Large intestine (tissue), 12 donors: ENCODE measurements at places on chromosomes 5 and 9. TPM values are rescaled to one million over a fixed set of nuclear protein-coding genes. Genes with fewer than 3 reads are reported as not detected.

- DNase-seq, result no peak
These were observed 76.4 kb upstream of the ARAP3 start for GRCh38 chr5:141758310-141758998.

GRCh38 chr5:172505403-172505759 lies 51.1 kb upstream of the SH3PXD2B start:
- no peak for DNase-seq

- DNase-seq, result no peak
These were observed 368 bp upstream of the FRMPD1 start for GRCh38 chr9:37650299-37650872.

DNA sequence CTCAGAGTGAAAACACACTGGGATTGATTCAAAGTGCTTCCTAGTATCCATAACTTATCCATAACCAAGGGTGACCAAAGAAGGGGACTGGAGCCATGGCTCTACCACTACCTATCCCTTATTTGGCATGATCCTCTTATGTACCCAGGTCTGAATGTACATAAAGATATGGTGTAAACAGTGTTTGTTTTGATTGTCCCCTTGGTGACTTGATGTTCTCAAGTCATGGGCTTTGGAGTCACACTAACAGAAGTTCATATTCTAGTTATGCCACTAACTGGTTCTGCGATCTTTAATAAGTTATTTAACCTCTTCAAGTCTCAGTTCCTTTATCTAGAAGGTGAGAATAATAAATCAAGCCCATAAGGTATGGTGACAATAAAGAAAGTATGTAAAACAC lies 283.4 kb upstream of the PTGER4 start:
- DNase-seq, result no peak

Gene EMB
- 69.5 TPM for polyA plus RNA-seq

DNA sequence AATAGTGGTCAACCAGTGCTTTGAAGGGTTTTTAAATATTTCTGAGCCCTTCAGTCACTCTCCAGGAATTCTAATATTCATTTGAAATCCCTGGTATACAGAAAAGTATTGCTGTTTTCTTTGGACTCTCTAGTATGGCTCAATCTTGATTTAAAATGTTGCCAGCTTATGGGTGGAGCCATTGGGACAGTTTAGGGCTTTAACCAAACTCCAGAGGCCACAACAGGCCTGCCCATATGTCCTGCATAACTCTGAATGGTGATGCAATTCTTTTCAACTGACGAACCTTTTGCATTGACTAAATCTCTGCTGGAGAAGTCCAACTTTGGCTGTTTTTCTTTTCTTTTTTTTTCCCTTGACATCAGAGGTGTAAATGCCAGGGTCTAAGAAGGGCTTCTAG lies 10.3 kb upstream of the ANKHD1 start:
- no peak for DNase-seq
